ENCODE measurements at places on chromosomes 7 and 10. TPM values are rescaled to one million over a fixed set of nuclear protein-coding genes. Genes with fewer than 3 reads are reported as not detected.

DNA sequence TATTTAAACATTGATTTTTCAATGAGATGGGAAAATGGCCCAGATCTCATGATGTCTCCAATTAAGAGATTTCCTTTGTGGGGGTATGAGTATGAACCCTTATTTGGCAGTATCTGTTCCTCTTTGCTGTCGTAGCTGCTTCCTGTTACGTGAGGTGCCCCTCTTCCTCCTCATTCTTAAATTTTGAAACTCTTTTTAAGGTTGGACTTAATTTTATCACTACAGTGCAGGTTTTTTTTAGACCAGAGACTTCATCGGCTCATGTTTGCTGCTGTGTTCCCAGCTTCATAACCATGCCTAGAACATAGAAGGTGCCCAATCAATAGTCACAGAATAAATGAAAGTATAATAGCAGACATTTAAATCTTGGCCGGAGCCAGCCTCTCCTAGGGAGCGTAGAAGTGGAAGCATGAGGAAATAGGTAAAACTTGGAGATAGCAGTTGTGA is 2.4 kb downstream of the MIOS start:
- peak overlapping the region; percentile 85 for H3K4me3 ChIP-seq
- H3K36me3 ChIP-seq = peaks cover 45% of the 10 kb centered on the region
- H3K27me3 ChIP-seq = no peaks in the 10 kb centered on the region

- H3K27me3 ChIP-seq = peaks cover 5% of the 10 kb centered on the region
- H3K27ac ChIP-seq = no peak overlapping the region
- no peaks in the 10 kb centered on the region for H3K36me3 ChIP-seq
- no peaks in the 10 kb centered on the region for H3K4me1 ChIP-seq
- no peak overlapping the region for H3K4me3 ChIP-seq
- DNase-seq = no peak
Observed at GRCh38 chr7:86833360-86833759, 189.7 kb downstream of the GRM3 start.

GRCh38 chr7:19508124-19508523 is 200.7 kb downstream of the POLR1F start:
- no peaks in the 10 kb centered on the region for H3K27me3 ChIP-seq
- H3K4me3 ChIP-seq = no peak overlapping the region
- H3K27ac ChIP-seq = no peak overlapping the region
- H3K4me1 ChIP-seq = no peaks in the 10 kb centered on the region

DNA sequence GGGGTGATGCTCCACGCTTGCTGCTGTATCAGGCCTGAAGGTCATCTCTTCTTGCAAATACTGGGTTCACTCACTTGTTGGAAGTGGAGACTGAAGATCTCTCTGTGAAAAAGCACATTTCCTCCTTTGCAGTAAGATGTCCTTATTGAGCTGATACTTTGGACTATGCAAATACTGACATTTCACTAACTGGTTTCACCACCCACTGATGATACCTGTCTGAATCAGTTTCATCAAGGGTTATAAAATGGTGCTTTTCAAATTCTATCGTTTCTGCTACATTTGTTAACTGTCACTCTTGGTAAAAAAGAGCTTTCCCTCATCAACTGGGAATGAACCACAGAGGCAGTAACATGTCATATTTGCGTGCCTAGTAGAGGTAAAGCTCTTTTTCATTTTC is 35.5 kb downstream of the RAB19 start:
- no peak overlapping the region for H3K27ac ChIP-seq
- DNase-seq = no peak
- no peak overlapping the region for H3K4me3 ChIP-seq
- no peaks in the 10 kb centered on the region for H3K36me3 ChIP-seq

DNA sequence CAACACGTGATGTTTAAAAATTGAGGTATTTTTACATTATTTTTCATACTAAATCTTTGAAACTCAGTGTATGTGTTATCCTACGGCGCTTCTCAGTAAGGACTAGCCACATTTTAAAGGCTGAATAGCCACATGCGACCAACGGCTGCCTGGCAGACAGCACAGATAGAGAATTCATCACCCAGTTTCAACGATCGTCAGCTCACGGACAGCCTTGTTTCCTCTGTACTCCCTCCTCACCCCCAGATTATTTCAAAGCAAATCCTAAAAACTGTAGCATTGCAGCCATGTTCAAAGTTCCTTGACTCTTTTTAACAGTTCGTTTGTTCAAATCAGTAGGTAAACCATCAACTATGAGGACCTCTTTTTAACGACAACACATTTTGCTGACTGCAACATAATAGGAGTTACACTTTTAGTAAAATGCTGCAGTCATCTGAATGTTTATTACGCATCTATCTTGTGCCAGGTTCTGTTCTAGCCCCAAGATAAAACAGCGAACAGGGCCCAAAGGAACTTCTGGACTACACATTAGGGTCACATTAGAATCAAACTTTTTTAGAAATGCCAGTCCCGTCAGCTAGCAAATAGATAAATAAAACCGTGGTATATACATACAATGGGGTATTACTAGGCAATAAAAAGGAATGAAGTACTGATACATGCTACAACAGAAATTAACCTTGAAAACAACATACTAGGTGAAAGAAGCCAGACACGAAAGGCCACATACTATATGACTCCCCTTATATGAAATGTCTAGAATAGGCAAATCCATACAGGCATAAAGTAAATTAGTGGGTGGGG is 5.7 kb downstream of the OSBPL3 start:
- H3K36me3 ChIP-seq = no peaks in the 10 kb centered on the region
- no peak overlapping the region for H3K27ac ChIP-seq
- H3K27me3 ChIP-seq = no peaks in the 10 kb centered on the region
- no peak for DNase-seq
- peaks cover 31% of the 10 kb centered on the region for H3K4me1 ChIP-seq

DNA sequence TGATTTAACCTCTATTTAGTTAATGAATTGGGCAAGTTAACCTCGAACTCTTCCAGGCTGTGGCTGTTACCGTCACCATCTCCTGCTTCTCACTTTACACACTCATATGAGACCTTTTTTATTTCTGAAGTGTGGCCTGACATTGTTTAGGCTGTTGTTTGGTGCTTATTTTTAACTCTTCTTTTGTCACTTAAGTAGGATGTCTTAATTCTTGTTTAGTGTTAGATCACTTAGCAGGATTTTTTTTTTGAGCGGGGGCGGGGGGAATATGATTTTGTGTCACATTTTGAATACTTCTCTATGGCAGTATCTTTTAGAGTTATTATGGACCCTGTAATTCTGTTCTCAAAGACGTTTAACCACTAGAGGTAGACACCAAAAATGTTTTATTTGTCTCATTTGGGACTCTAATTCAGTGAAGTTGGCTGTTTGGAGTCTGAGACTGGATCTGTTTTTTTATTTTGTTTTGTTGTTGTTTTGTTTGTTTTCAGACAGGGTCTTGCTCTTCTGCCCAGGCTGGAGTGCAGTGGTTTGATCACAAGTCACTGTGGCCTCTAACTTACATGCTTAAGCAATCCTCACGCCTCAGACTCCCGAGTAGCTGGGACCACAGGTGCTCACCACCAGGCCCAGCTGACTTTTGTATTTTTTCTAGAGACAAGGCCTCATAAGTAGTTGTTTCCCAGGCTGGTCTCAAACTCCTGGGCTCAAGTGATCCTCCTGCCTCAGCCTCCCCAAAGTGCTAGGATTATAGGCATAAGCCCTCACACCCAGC is 73.5 kb downstream of the CUX1 start:
- H3K27me3 ChIP-seq = no peaks in the 10 kb centered on the region
- no peak overlapping the region for H3K27ac ChIP-seq
- peaks cover 32% of the 10 kb centered on the region for H3K4me1 ChIP-seq

- DNase-seq = no peak
- H3K4me3 ChIP-seq = no peak overlapping the region
- no peak overlapping the region for H3K27ac ChIP-seq
- H3K27me3 ChIP-seq = no peaks in the 10 kb centered on the region
Observed at GRCh38 chr7:159000859-159001435, 143.7 kb downstream of the VIPR2 start.

GRCh38 chr7:157479326-157479725 is 142.5 kb downstream of the DNAJB6 start:
- H3K27me3 ChIP-seq = peaks cover 2% of the 10 kb centered on the region
- no peak for DNase-seq
- no peak overlapping the region for H3K4me3 ChIP-seq
- no peaks in the 10 kb centered on the region for H3K4me1 ChIP-seq

DNA sequence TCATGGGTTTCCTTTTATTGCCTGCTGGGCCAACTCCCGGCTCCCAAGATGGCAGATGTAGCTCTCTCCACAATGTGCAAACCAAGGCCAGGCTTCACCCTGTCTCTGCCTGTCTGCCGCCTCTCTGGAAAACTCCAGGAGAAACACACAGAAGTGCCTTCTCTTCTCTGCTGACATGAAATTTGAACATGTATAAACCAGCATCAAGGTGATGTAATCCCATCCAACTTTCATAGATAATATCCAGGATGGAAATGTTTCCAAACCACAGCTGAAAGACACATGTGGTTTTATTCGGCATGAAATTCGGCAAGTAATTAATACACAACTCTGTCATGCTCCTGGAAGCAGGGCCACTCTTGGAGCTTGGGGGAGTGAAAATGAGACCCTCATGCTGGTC is 297.2 kb downstream of the C7orf25 start:
- no peak for DNase-seq
- no peak overlapping the region for H3K27ac ChIP-seq
- no peaks in the 10 kb centered on the region for H3K4me1 ChIP-seq
- H3K27me3 ChIP-seq = no peaks in the 10 kb centered on the region

GRCh38 chr10:9796564-9796963 is 1221.1 kb upstream of the CELF2 start:
- H3K4me1 ChIP-seq = peaks cover 10% of the 10 kb centered on the region
- no peak overlapping the region for H3K27ac ChIP-seq
- no peak overlapping the region for H3K4me3 ChIP-seq
- DNase-seq = no peak
- H3K36me3 ChIP-seq = no peaks in the 10 kb centered on the region
- no peaks in the 10 kb centered on the region for H3K27me3 ChIP-seq

GRCh38 chr10:53076948-53077347 is 304.4 kb upstream of the MBL2 start:
- H3K27ac ChIP-seq = no peak overlapping the region
- no peaks in the 10 kb centered on the region for H3K36me3 ChIP-seq

DNA sequence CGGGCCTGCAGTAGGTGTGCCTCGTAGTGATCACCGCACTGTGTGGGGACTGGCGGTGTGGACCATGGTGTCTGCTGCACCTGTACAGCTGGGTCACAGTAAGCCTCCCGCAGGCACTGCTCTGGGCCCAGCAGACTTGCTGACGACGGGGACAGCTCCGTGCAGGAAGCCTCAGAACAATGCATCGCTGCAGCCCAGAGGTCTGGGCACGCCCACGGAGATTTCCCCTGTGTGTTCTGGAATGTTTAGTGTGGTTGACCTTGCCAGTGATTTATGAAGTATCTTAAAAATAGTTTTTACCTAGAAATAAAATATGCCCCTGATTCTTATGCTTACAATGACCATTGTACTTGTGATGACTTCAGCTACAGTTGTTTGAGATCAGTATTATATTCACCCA is 59.1 kb upstream of the ZNF32 start:
- H3K27me3 ChIP-seq = peaks cover under 1% of the 10 kb centered on the region

DNA sequence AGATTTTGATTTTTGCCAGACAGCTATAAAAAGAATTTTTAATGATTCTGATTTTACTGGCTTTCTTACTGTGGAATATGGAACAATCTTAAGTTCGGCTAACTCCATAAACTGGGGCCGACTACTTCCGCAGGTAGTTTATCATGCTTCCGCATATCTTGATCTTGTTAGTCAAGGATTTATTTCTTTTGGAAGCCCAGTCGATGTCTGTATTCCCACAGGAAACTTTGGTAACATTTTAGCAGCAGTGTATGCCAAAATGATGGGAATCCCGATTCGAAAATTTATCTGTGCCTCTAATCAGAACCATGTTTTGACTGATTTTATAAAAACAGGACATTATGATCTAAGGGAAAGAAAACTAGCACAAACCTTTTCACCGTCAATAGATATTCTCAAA is 8.1 kb downstream of the THNSL1 start:
- no peaks in the 10 kb centered on the region for H3K27me3 ChIP-seq
- DNase-seq = no peak
- H3K4me3 ChIP-seq = no peak overlapping the region
- no peak overlapping the region for H3K27ac ChIP-seq

DNA sequence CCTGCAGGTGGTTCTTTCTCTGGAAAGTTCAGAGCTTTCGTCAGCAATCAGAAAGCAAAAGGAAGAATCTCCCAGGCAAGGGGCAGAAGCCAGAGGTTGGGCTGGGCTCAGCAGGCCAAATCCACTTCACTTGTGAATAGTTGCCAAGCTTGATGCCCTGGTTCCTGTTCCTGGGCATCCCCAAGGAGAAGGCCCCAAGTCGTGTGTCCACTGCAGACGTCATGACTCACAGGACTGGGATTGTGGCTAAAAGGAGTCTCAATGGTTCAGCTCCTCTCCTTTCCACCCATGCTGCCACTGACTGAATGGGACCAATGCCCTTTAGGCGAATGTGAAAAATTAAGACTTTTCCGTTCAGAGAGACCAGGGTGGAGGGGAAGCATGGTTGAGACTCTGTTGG is 38.6 kb upstream of the TRIM8 start:
- H3K27me3 ChIP-seq = no peaks in the 10 kb centered on the region
- H3K27ac ChIP-seq = no peak overlapping the region
- H3K4me3 ChIP-seq = no peak overlapping the region
- H3K36me3 ChIP-seq = peaks cover 28% of the 10 kb centered on the region
- no peaks in the 10 kb centered on the region for H3K4me1 ChIP-seq

GRCh38 chr7:95322854-95323253 is 1.5 kb downstream of the PON1 start:
- no peak for DNase-seq
- no peak overlapping the region for H3K4me3 ChIP-seq
- no peak overlapping the region for H3K27ac ChIP-seq
- H3K4me1 ChIP-seq = peaks cover 4% of the 10 kb centered on the region
- H3K27me3 ChIP-seq = peaks cover 21% of the 10 kb centered on the region

DNA sequence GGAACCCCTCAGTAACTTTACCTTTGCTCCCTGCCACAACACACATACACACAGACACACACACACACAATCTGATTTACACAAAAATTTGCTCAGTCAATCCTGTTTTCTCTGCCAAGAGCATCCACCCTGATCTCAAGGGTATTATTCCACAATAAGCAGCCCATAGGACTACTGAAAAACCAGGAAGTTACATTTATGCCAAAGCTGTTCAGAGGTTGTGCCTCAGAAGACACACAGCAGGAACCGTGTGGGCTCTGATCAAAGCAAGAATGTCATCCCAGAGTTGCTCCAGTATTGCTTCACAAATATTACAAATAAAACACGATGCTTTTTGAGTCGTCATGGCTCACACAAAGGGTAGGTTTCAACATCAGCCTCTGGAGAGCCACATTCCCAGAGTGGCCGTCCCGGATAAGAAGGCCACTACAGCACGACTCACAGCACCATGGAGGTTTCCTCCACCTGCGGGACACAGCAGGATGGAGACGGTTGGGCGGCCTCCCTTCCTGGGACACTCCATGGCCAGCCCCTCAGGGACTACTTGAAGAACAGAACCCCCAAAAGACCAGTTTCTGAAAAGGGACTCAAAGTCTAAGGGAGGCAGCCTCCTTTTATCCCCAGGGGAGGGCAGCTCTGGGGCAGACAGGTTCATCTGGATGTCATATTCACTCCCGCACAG is 1.6 kb downstream of the AIFM2 start:
- no peak for DNase-seq
- H3K27me3 ChIP-seq = no peaks in the 10 kb centered on the region
- H3K36me3 ChIP-seq = peaks cover 9% of the 10 kb centered on the region
- peaks cover 23% of the 10 kb centered on the region for H3K4me1 ChIP-seq

GRCh38 chr10:102654969-102655368 is 10.7 kb downstream of the TRIM8 start:
- no peak overlapping the region for H3K4me3 ChIP-seq
- no peaks in the 10 kb centered on the region for H3K27me3 ChIP-seq
- no peak overlapping the region for H3K27ac ChIP-seq

Gene ARHGEF5
- total RNA-seq = 6.4 TPM

Gene GIMAP4
- 0.40 TPM for total RNA-seq

Gene FAM241B
- total RNA-seq = 1.8 TPM

Gene LDB3
- total RNA-seq = not detected

Gene SAP25
- 13.8 TPM for total RNA-seq
